CD4-positive, CD25-positive, alpha-beta regulatory T cell (primary cell): ENCODE measurements at places on chromosomes 5 and 9.
A peak's percentile ranks its signal among the peaks of the same experiment; 100 is the strongest.

GRCh38 chr5:3414371-3414770 is 181.3 kb upstream of the IRX1 start:
- DNase-seq: no peak

DNA sequence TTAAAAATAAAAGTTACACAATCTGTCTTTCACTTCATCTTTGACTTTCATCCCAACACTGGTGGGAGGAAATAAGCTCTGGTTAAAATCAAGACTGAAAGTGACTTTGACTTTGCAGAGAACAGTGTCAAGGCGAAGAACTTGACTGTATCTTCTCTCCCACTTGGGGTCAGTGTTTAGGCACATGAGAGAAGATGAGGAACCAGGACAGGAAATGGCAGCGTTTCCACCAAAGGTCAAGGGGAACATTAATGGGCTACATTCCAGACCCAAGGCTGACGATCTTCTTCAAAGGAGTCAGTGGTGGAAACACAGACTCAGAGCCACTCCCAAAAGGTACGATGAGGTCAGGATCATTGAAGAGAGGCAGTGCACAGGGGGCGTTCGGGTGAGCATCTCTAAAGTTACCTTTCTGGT is 409.5 kb downstream of the ARHGEF28 start:
- DNase-seq: no peak

DNA sequence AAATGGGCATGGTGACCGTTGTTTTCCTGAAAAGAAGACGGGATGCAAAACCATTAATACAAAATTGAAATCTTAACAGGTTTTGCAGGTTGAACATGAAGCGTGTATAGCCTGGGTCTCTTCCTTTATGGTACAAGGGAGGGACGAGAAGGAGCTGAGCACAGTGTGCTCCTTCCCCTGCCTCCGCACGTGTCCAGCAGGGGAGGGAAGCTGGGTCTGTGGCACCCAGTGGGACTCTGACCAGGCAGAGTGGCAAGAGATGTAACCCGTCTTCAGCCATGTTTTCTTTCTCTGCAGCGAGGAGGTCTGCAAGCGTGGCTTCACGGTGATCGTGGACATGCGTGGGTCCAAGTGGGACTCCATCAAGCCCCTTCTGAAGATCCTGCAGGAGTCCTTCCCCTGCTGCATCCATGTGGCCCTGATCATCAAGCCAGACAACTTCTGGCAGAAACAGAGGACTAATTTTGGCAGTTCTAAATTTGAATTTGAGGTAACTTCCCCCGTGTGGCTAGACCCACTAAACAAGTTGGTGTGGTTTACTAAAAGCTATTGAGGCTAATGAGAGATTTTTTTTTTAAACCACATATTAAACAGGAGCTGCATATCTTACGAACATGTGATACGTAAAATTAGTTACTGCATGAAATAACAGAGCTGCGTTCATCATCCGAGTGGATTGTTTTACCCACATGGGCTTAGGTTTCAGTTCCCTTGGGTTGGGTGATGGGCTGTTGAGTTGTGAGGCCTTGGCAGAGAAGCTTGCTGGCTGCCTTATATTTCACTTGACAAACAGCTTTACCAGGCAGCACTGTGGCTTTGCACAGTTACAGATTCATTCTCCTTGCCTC is 143.7 kb downstream of the TRIO start:
- no peak for DNase-seq

GRCh38 chr9:112174222-112174964 is 704 bp downstream of the SUSD1 start:
- DNase-seq: peak; percentile 92

GRCh38 chr5:56910210-56910965 is 992 bp downstream of the SETD9 start:
- DNase-seq: peak; percentile 13

DNA sequence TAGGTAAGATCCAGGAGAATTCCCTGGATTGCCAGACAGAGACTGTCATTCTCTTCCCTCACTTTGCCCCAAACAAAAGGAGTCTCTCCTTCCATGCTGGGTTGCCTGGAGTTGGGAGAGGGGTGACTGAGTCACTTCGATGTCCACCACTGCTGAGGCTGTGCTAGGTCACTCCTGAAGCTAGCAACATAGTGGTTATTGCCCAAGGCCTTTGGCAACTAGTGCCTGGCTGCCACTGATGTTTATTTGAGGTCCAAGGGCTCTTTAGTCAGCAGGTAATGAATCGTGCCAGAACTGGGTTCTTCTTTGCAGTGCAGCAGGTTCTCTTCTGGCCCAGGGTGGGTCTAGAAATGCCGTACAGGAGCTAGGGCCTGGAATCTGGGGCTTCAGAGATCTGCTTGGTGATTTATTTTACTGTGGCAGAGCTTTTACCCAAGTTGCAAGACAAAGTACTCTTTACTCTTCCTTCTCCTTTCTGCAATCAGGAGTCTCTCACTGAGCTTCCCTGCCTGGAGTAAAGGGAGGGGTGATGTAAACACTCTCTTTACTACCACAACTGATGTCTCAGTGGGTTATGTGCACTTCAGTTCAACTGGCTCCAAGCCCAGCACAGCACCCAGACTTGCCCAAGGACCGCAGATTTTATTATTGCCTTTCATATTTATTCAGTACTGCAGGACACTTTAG is 155.7 kb upstream of the SH3GL2 start:
- DNase-seq: no peak

DNA sequence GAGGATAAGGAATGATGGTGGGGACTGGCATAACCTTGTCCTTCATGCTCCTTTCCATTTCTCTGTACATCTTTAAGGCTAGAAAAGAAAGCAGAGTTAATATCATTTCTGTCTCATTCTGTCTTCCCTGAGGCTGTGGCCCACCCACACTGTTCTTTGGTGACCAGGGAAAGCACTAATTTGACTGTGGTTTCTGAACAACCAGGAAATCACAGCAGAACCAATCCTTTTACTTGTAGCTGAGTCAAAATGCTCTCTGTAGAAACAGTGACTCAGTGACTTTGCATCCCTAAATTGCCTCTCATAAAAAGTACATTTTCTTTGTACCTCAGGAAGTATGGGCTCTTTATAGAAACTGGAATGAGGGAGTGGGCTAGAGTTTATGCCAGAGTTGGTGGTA is 28.1 kb downstream of the IL33 start:
- DNase-seq: no peak

GRCh38 chr9:37386988-37387387 is 35.5 kb upstream of the GRHPR start:
- no peak for DNase-seq
